ENCODE measurements at places on chromosomes 3 and 15.

DNA sequence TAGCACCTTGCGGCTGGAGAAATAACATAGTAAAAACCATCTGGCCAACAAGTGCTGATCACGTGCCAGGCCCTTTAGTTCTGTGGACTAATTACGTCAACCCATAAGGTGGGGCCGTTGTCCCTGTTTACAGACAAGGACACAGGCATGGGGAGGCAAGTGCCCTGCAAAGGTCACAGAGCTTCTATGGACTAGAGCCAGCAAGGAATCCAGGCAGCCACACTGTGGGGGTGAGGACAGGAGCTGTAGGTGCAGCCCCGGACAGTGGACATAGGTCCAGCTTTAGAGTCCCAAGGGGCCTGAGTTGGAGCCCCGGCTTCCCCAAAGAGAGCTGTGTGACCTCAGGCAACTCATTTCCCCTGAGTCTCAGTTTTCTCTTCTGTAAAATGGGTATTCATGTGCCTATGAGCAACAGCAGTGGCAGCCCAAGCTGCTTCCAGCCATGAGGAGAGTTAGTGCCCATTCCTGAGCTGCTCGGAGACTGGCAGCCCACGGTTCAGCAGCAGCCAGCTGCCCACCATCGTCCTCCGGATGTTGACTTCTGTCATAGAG, 13.9 kb downstream of the CHST13 start:
- no peak for DNase-seq

GRCh38 chr3:122366379-122366749, 16.7 kb downstream of the MIX23 start:
- DNase-seq, result no peak

DNA sequence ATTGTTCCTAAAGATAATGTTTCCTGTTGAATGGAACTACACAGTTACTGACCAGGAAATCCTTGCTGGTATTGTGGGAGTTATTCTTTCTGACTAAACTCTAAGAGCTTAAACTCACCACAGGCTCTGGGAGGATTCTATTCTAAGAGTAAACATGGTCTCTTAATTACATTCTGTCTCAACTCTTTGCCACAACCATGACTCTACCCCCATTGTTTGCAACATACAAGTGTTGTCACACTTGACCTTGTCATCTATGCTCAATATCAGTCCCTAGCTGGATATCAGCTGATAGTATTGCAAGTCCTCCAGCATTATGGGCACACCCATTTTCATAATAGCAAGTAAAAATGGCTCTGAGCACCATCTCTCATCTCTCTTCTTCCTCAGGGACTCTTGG, 29.6 kb upstream of the SECISBP2L start:
- DNase-seq, result no peak

- DNase-seq, result no peak
Measured at GRCh38 chr15:40582726-40583246, 11.3 kb upstream of the KNL1 start.

GRCh38 chr15:72502220-72502809, 28.2 kb downstream of the ARIH1 start:
- no peak for DNase-seq

- no peak for DNase-seq
Measured at GRCh38 chr15:96540283-96540682, 209.8 kb downstream of the NR2F2 start.

DNA sequence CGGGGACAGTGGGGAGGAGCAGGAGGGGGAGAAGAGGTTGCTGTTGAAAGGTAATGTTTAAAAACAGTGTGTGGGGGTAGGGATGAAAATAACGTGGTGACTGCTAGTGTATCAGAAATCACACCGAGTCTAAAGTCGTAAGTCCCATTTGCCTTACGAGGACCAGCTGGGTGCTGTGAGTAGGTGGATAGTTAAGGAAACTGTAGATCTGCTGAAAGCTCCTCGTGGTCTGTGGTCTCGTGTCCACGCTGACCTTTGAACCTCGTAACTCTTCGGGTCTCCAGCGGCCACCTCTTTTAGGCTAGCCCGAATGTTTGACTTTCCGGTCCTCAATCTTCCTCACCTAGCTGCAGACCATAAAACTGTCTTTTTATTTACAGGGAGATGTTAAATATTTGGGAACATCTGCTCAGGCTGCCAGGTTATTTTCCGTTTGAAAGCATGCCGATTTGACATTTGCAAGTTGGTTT, 29.3 kb upstream of the ST3GAL6 start:
- no peak for DNase-seq

GRCh38 chr3:22012471-22012870, 261.5 kb upstream of the ZNF385D start:
- no peak for DNase-seq

- DNase-seq, result no peak
Measured at GRCh38 chr3:29156086-29156715, 124.7 kb upstream of the RBMS3 start.

DNA sequence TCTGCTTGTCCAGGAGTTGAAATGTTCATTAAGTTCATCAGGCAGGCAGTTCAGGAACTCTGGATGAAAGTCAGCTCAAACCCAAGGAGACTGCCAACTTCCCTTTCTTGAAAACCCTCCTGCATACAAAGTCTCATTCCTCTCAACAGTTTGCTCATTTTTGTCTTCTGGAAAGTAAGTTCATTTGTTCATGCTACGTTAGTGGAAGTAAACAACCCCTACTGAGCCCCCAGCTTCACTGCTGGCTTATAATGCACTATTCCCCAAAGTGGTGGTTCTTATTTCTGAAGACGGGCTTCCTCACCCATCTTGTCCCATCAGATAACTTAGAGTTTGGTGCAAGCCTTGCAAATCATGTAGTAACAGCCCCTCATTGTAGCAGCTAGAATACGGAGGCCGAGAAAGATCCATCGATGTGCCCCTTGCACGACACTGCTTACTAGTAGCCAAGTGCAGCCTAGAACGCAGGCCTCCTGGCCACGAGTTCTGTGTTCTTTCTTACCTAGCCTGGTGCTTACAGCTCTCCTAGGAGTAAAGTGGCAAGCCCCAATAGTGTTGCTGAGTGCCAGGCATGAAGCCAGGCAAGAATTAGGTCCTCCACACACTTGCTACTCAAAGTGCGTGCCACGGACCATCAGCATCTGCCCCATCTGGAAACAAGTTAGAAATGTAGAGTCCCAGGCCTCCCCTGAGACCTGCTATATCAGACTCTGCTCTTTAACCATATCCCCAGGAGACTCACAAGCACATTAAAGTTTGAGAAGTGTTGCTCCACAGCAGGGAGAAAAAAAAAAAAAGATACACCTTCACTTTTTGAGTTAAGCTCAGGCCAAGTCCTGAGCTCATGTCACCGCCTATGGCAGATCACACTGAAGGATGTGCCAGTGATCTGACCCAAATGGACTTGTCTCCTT, 82.5 kb downstream of the RFTN1 start:
- DNase-seq, result no peak

DNA sequence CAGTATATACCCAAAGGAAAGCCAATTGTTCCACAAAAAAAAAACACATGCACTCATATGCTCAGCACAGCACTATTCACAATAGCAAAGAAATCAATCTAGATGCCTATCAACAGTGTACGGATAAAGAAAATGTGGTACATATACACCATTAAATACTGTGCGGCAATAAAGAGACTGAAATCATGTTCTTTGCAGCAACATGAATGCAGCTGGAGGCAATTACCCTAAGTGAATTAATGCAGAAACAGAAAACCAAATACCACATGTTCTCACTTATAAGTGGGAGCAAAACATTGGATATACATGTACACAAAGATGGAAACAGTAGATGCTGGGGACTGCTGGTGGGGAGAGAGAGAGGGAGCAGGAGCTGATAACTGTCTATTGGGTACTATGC, 124.2 kb upstream of the AADACL2 start:
- no peak for DNase-seq

- no peak for DNase-seq
Measured at GRCh38 chr15:68815598-68815997, 5.1 kb downstream of the ANP32A start.

DNA sequence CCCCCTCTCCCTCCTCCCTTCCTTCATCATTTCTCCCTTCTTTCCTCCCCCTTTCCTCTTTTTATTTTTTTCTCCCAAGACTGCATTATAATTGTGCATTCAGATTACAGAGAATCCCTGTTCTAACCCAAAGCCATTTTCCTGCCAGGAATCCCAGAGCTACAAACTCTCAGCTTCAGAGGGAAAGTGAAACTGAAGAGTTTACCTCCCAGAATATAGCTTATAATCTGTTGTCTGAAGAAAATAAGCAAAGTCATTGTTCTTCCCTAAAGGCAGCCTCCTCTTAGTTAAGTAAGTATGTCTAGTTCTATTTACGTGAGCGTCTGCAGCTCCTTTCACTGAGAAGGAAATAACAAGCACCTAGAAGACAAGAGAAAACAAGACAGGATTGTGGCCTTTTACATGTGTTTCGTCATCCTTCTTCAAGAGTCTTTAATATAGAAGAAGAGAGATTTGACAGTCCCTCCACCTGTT, 97.2 kb downstream of the CHST2 start:
- no peak for DNase-seq

DNA sequence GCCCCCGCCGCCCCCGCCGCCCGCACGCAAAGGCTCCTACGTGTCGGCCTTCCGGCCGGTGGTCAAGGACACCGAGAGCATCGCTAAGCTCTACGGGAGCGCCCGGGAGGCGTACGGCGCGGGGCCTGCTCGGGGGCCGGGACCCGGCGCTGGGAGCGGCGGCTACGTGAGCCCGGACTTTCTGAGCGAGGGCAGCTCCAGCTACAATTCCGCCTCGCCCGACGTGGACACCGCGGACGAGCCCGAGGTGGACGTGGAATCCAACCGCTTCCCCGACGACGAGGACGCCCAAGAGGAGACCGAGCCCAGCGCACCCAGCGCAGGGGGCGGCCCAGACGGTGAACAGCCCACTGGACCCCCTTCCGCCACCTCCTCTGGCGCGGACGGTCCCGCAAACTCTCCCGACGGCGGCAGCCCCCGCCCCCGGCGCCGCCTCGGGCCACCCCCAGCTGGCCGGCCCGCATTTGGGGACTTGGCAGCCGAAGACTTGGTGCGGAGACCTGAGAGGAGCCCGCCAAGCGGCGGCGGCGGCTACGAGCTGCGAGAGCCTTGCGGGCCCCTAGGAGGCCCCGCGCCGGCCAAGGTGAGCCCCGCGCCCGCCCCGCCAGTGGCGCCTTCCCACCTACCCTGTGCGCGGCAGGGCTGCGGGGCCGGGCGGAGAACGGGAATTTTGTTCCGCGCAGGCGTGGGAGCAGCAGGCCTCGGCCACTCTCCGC, 2.4 kb downstream of the SKOR1 start:
- no peak for DNase-seq

GRCh38 chr15:79068790-79069189, 21.8 kb downstream of the RASGRF1 start:
- DNase-seq, result no peak

All from GM12892 (cell line).